ENCODE measurements at places on chromosomes 1 and 21. TPM values are rescaled to one million over a fixed set of nuclear protein-coding genes. Genes with fewer than 3 reads are reported as not detected.

- DNase-seq: no peak
These were observed 1.1 kb downstream of the TTC3 start for GRCh38 chr21:37074197-37074510.

GRCh38 chr1:83909687-83910086 is 89.2 kb downstream of the TTLL7 start:
- DNase-seq: no peak

- DNase-seq: no peak
These were observed 663.7 kb downstream of the ADGRL2 start for GRCh38 chr1:82464362-82465001.

DNA sequence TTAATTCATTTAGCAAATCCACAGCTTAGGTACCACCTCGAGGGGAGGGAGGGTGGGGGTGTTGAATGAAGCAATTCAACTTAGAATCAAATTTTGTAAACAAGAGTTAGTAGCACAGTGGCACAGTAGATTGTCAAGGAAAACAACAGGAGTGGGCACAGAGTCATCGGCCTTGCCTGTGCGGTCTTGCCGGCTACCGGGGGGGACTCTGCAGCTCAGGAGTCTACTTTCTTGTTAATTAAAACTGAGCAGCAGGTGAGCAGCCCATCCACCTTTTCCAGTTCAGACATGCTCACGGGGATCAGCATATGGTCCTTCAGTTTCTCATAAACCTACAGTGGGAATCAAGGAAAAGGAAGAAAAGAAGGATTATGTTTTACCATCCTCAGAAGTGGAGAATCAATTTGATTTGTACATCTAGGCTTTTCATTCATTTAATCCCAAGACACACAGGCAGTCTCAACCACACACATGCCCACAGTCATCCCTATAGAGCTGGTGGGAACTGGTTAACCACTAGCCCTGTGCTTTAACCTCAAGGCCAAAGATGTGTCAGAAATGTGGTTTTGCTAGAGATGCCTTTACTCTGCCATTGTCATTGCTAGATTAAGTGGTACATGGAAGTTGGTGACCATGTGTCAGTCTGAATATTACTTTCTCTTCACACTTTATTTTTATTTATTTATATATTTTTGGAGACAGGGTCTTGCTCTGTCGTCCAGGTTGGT is 45.0 kb upstream of the BCL10 start:
- no peak for DNase-seq

The IFNLR1 gene
- not detected for polyA plus RNA-seq

The PLA2G2D gene
- not detected for polyA plus RNA-seq

GRCh38 chr21:37704751-37705150 is 211.5 kb downstream of the KCNJ6 start:
- no peak for DNase-seq

DNA sequence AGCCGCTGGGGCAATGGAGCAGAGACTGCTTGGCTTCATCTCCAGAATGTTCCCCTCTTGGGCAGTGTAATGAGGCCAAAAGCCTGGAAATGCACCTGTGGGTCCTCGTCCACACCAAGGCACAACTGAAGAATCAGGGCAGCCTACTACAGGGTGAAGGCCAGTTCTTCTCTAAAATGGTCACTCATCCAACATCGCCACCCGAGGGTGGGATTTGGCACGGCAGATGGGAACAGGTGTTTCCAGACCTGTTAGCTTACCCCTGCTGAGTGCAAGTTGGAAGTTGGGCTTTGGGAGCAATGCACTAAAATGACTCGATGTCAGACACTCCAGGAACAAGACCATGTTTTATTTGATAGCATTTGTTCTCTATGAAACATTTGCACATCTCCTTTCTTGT is 543.7 kb downstream of the NPHP4 start:
- no peak for DNase-seq

DNA sequence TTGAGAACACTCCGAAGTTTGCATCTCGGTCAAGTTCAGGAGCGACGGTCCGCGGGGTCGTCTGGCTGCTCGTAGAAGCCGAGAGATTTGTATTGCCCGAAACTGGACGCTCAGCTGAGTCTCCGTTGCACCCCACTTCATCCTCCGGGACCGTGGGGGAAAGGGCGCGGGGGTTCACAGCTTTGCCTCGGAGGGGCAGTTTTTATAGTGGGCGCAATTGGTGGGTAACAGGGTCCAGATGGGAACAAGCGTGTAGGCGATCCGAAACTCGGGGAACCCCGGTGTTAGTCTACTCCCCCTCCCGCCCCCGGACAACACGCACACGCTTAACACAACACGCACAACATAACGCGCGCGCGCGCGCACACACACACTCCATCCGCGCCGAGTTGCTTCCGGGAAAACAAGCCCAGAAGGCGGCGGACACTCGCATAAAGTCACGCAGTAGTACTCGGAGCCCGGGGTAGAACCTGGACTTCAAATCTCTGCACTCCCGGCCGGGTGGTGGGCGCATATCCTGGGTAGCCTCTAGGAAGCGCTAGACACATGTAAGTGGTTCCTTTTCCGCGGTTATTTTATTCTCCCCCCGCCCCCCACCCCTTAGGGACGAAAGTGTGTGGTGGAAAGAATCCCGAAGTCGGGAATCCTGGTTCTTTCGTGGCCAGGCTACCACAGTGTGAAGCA is 1.1 kb upstream of the JUN start:
- DNase-seq: peak; percentile 61

DNA sequence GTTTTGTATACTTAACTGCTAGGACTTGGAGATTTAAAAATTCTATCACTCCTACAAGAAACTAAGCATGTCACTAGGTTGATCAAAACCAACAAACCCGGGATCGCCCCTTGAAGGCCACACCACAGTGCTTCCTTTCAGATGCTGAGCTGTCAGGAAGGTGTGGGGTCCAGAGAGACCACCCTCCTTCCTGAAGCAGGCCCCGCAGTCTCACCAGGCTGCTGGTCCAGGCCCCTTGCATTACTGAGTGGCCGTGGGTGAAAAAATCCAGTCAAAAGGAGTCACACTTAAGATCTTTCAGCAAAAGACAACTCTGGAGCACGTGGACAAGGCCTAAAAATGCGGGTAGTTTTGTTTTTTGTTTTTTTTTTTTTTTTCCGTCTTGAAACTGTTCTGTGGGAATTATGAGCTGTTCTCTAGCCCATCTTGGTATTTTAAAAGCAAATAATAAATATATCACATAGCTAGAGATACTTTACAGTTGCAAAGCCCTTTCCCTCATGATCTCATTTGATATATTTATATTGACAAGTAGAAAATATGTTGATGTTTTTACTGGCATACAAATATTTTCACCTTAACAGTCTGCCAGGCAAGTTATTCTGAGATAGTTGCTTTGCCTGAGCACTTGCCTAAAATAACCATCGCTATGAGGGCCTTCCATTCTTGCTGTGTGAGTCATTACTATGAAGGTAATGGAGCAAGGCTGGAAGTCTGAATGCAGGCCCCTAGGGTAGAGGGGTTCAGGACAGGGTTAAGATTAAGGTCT is 73.1 kb upstream of the EDEM3 start:
- peak; percentile 32 for DNase-seq

- no peak for DNase-seq
These were observed 142.1 kb downstream of the DPYD start for GRCh38 chr1:97778718-97779117.

The IVL gene
- not detected for polyA plus RNA-seq

- no peak for DNase-seq
These were observed 12.4 kb upstream of the ZNF124 start for GRCh38 chr1:247184254-247184653.

- DNase-seq: no peak
These were observed 124.0 kb downstream of the NGF start for GRCh38 chr1:115214098-115214497.

The TMPRSS15 gene
- not detected for polyA plus RNA-seq

DNA sequence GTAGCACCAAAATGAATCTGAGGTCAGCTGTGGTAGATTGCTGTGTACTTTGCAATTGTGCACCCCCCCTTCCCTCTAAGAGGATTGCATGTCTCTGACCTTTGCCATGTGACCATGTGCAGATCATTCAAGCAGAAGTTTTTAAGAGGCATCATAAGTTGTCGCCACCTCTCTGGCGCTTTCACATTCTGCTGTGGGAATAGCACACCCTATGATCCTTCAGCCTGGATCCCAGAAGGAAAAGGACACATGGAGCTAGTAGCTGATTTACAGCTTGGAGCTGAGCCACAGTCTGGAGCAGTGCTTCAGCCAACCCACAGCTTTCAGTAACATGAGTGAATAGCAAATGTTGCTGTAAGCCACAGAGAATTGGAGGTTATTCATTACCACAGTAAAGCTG is 158.5 kb downstream of the TSEN15 start:
- DNase-seq: peak; percentile 47

GRCh38 chr1:155967341-155968050 is 10.9 kb downstream of the ARHGEF2 start:
- no peak for DNase-seq

The SLC9C2 gene
- polyA plus RNA-seq: not detected

GRCh38 chr1:93605026-93605568 is 76.5 kb downstream of the BCAR3 start:
- no peak for DNase-seq

DNA sequence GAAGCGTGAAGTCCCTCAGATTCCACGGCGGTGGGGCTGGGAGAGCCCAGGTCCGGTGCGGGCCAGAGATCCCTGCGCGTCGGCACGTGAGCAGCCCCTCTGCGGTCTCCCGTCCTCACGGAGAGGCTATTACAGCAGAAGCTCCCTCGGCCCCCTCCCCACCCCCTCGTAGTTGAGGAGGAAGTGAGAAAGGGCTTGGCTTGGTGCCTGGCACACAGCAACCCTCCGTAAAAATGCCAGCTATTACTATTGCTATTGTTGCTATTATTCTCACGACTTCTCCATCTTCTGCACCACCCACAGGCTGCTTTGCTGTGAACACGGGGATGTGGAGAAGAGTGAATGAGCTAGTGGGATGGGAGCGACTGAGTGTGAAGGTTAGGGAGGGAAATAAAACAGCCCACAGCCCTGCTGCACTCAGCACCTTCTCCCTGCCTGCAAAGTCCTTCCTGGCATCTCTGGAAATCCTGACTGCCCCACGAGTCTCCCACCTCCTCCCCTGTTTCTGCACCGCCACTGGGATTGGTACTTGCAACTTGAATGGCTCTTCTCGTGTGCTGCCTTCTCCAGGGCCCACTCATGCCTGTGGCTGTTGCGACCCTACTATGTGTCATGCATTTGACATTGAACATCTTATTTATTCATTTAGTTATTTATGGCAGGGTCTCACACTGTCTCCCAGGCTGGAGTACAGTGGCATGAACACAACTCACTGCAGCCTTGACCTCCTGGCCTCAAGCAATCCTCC is 26.6 kb downstream of the ZBTB18 start:
- no peak for DNase-seq

DNA sequence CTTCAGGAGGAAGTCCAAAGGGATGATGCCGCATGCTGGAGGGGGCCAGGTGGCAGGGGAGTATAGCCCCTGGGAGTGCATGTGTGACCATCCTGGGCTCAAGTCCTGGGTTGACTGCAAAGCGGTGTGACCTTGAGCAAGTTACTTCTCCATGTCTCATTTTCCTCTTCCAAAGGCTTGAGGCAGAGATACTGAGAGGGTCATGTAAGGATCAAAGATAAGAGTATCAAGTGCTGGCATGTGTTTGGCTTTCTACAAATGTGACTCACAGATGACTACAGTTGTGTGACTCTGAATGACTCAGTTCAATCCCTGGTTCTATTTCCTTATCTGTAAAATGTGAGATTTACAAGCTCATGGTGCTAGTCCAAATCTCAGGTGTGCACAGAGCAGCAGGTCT is 26.1 kb downstream of the PROK1 start:
- peak; percentile 22 for DNase-seq

The LMOD1 gene
- polyA plus RNA-seq: 112 TPM

GRCh38 chr1:172341697-172342096 is 78.8 kb upstream of the C1orf105 start:
- no peak for DNase-seq

DNA sequence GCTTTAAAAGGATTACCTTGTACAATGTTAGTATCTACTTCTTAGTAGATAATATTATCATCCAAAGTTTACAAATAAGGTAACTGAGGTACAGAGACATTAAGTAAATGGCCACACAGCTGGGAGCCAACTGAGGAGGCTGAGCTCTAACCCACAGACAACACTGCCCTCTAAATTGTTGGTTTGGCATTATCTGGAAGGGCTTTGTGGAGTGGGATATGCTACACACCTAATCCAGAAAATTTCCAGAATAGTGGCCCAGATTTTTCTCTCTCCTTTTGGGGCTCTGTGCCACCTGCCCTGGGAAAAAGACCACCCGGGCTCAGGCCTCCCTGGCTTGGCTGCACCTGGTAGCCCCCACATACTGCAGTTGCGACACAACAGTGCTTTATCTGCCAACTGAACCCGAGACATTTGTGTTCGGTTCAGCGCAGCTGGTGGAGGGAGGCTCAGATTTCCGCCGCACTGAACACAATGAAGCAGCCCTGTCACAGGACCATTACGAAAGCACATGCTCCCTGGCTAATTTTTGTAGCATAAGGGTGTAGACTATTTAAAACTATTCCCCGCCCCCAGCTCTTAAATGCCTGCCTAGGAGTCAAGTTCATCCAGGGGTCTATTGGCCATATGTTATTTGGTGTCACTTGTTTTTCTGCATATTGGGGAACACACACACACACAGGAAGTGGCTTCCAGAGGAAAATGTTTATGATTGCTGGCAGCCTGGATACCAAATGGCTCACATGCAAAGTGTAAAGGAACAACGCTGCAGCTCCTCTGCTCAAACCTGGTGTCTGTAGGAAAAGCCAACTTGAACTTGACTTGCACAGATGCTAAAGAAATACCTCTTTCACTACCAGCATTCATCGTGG is 92.3 kb upstream of the ESRRG start:
- DNase-seq: no peak

GRCh38 chr1:166980818-166981217 is 5.5 kb upstream of the ILDR2 start:
- DNase-seq: no peak

GRCh38 chr1:31266547-31266946 is 26.9 kb upstream of the NKAIN1 start:
- DNase-seq: no peak

Data from BJ (cell line).